ENCODE measurements at places on chromosomes 5 and 9. TPM values are rescaled to one million over a fixed set of nuclear protein-coding genes. Genes with fewer than 3 reads are reported as not detected.

The CDX1 gene
- total RNA-seq, result not detected

The NR5A1 gene
- not detected for total RNA-seq

The NRARP gene
- total RNA-seq, result 5.1 TPM

The ARSI gene
- 0.16 TPM for total RNA-seq

The SAXO1 gene
- 0.03 TPM for total RNA-seq

The PFDN1 gene
- total RNA-seq, result 68.7 TPM

The DOK3 gene
- total RNA-seq, result 3.3 TPM

The C9orf85 gene
- total RNA-seq, result 6.3 TPM

The REEP2 gene
- 6.6 TPM for total RNA-seq

The CCNJL gene
- total RNA-seq, result 6.5 TPM

The ALDOB gene
- total RNA-seq, result 0.41 TPM

The ECSCR gene
- total RNA-seq, result 20.9 TPM

The EMB gene
- total RNA-seq, result 16.6 TPM

The C5orf52 gene
- total RNA-seq, result not detected

The TICAM2 gene
- total RNA-seq, result 2.3 TPM

The GCNT1 gene
- total RNA-seq, result 1.3 TPM

The CDH9 gene
- total RNA-seq, result not detected

The HTR4 gene
- 0.99 TPM for total RNA-seq

The PLK2 gene
- total RNA-seq, result 58.9 TPM

The C5orf46 gene
- 12.0 TPM for total RNA-seq

The SV2C gene
- 0.44 TPM for total RNA-seq

The RFX3 gene
- total RNA-seq, result 3.8 TPM

The DMAC1 gene
- 139 TPM for total RNA-seq

The MEF2C gene
- total RNA-seq, result 54.2 TPM

The MYOT gene
- 29.6 TPM for total RNA-seq

The SLC6A3 gene
- total RNA-seq, result not detected

The C5orf22 gene
- 25.8 TPM for total RNA-seq

The IL11RA gene
- 56.5 TPM for total RNA-seq

The FOXD4L4 gene
- total RNA-seq, result not detected
